ENCODE measurements at places on chromosomes 16 and 17.

GRCh38 chr16:49788986-49789385 lies 66.9 kb downstream of the ZNF423 start:
- no peak for DNase-seq

- peak; percentile 98 for DNase-seq
Measured at GRCh38 chr17:77963441-77963840, 4.9 kb downstream of the TNRC6C start.

GRCh38 chr17:80664217-80664790 lies 119.7 kb downstream of the RPTOR start:
- no peak for DNase-seq

DNA sequence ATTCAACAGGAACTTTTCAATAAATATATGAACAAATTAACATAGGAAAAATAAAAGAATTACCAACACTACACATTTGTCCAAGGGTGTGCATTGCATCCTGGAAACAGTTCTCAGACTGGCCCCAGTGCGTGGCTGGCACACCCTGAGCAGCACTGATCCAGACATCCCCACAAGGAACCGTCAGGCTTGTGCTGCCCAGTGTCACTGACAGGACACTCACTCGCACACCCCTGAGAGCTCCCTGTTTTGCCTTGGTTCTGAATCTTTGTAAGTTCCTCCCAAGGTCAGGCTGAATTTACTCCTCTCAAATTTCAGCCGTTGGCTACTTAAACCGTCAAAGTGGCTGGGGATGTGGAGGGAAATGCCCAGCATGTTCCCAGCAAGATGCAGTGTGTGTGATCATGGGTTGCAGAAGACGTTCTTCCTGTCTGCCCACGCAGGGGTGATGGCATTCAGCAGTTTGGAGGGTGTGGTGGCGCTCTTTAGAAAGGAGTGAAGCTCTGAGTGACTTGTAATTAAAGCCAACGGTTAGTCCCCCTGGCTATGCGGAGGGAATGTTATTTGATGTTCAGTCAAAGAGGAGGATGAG lies 1.7 kb downstream of the MT2A start:
- DNase-seq, result peak; percentile 96

- no peak for DNase-seq
Measured at GRCh38 chr17:72913142-72913682, 179.3 kb downstream of the SLC39A11 start.

DNA sequence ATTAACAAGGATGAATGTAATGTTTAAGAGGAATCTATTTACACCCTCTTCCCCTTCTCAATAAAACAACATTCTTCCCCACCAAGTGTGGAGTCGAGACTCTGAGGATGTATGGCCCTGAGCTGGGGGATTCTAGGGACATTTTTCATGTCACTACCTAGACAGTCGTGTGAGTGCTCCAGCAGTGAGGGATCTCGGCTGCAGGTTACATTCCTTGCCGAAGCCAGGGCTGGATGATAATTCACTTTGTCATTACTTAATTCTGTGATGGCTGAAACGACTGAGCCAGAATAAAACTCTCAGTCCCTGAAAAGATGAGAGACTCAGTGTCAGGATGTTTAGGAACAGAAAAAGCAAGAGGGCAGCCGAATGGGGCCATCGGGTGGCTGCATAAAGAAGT lies 106.9 kb upstream of the HSBP1 start:
- no peak for DNase-seq

- DNase-seq, result peak; percentile 84
Measured at GRCh38 chr16:1812732-1813163, 13.9 kb downstream of the HAGH start.

GRCh38 chr17:74529243-74529642 lies 2.0 kb downstream of the CD300LB start:
- no peak for DNase-seq

DNA sequence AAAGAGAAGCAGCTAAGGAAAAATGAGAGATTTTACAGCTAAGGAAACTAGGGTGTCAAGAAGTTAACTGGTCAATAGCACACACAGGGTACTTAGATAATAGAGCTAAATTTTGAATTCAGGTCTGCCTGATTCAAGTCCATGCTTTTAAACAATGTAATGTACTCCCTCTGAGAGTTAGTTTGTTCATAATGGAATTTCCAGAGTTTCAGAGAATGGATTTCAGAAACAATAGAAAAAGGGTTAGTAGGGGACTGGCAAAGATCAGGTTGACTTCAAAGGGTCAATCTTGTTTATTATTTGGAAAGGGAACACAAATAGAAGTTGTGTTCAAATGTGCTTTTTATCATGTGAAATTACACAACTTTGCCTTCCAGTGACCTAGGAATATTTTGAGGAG lies 17.9 kb downstream of the NSRP1 start:
- no peak for DNase-seq

DNA sequence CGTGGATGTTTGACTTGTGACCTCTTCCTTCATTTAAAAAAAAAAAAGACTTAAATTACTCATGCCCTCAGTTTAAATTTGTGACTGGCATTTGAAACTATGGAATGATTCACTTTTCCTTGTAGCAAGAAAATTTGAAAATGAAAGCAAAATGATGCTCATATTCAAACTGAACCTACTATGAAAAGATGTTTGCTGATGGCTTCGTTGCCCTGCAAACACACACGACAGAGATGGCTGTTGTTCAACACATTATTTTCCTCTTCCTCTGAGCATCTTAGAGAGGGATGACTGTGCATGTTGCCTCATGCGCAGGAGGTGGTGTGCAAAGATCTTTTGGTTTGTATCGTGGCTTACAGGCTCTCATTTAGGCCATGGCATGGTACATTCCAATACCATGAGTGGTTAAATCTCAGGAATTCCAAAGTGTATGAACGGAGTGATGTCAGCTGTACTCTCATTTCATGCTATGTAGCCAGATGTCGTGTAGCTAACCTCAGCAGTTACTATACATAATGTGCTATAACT lies 164.5 kb downstream of the PRKCA start:
- DNase-seq, result peak; percentile 99

DNA sequence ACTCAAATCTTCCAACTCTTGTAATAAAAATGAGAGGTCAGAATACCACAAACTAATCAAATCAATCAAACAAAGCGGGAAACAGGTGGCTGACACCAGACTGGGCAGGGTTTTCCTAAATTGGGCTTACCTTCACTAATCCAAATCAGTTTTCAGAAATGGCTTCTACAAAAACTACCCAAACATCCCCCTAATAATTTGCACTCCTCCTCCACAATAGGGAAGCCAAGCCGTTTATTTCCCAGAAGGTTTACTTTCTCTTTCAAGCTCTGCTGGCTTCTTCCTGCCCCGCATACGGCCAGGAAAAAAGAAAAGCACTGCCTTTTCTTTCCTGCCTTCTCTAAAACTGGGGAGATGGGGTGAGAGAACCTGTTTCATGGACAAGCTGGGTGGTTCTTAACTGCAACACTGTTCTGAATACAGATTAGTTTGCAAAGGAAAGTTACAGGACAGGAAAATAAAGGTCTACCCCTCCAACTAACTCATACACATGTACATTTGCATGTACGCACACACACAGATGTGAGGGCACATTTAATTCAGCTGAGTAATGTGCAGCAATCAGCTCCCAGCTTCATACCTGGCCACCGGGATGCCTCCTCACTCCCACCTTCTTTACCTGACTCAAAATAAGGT lies 9.2 kb downstream of the STAT3 start:
- DNase-seq, result no peak

GRCh38 chr17:81368161-81369022 lies 26.9 kb upstream of the BAHCC1 start:
- no peak for DNase-seq

DNA sequence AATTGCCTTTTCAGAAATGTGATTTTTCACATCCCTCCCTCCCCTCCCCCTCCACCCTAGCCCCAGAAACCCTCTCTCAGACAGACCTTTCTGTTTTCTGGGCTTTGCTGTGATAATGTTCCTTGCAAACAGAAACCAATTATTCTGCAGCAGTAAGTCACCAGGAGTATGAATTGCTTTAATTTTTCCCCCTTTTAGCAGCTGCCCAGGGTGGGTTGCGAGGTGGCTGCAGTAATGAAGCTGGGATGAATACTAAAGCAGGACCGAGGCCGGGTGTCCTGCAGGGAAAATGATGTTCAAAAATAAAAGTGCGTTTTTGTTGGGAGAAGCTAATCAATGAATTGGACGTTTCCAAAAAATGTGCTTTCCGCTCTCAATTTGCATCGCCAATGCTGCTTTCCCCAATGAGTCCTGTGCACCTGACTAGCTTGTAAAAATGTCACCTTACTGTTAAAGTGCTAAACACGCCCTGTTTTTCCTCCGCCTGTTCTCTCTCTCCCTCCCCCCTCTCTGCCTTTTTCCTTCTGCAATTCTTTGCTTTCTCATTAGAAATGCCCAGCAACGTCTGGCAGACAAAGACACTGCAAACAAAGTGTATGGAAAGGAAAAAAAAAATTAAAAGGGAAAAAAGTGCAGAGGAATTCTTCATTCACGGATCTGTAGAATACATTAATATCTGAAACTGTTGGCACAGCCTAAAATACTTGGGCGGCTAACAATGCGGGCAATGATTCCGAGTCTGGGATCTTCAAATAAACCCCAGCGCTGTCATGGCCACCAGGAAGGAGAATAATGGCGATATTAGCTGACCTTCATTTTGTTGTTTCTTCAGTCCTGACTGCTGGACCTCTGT lies 244.1 kb downstream of the STX8 start:
- DNase-seq, result no peak

GRCh38 chr16:35492225-35492624 lies 2032.8 kb downstream of the TP53TG3F start:
- no peak for DNase-seq

DNA sequence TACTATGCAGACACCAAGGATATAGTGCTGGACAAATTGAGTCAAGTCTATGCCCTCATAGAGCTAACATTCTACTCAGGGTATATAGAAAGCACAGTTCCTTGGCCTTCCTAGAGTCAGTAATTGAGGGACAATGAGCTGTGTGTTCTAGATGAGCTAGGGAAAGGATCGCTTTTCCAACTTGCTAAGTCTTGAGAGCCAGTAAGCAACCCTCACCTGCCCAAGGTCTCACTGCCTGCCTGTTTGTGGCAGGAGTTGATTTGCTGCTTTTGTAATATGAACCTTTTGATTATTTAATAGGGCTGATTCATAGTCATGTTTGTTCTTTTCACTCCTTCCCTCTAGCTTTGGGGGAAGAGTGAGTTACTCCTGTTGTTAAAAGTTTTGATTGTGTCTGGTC lies 6.5 kb downstream of the DDX42 start:
- DNase-seq, result peak; percentile 48

DNA sequence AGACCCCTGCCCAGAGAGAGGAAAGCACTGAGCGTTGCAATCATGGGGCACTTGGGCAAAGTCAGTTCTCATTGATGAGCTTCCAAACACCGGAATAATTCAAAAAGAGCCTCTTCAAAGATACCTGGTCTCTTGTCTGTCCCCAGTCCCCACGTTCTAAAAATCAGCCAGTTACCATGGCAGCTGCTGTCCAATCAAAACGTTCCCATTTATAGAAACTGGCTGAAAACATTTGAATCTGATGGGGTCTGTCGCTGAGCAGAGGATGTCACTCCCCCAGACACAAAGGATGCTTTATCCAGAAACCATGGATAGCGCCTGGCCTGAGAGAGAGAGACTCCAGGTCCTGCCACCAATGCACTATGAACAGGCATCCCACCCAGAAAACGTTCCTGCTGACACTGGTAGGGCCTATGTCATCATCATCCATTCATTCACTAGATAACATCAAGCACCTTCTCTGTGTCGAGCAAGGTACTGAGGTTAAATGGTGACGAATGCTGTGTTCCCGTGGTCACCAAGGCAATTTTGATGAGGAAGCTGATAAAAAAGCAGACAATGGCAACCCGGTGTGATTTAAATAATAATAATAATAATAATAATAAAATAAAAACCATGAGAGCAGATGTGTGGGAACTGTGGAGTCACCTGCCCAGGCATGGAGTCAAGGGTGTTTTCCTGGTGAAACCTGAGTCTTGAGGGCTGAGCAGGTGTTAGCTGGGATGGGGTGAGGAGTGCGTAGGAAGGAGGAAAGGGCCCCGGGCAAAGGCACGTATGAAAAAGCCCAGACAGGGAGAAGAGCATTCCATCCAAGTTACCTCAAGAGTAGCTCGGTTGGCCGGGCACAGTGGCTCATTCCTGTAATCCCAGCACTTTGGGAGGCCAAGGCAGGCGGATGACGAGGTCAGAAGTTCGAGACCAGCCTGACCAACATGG lies 19.0 kb upstream of the CALB2 start:
- no peak for DNase-seq

DNA sequence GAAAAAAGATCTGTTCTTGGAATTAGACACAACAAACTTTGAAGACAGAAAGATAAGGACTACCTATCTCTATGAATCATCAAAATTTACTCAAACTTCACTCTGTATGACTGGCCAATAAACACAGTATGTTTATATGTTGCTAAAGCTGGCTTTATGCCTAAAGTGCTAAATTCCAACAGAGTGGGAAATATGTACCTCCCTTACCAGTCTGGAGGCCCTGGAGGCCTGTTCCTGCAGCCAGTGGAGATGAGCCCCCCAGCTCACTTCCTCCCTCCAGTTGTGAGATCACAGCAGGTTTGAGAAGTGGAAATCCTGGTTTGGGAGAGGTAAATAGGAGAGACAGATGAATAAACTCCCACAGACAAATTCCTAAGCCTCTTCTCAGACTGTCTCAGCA lies 9.0 kb downstream of the ZNF23 start:
- peak; percentile 37 for DNase-seq

GRCh38 chr16:71726476-71727315 lies 2.2 kb upstream of the PHLPP2 start:
- DNase-seq, result no peak

- peak; percentile 56 for DNase-seq
Measured at GRCh38 chr16:2692948-2693651, 10.8 kb downstream of the KCTD5 start.

- DNase-seq, result no peak
Measured at GRCh38 chr17:192666-193425, 11.4 kb upstream of the DOC2B start.

DNA sequence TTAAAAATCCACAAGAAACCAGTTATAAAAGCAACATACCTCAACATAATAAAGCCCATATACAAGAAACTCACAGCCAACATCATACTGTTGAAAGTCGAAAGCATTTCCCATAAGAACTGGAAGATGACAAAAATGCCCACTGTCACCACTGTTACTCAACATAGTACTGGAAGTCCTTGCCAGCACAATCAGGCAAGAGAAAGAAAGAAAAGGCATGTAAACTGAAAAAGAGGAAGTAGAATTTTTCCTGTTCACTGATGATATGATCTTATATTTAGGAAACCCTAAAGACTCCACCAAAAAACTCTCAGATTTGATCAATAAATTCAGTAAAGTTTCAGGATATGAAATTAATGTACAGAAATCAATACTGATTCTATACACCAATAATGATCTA lies 45.1 kb downstream of the AHSP start:
- DNase-seq, result no peak

- DNase-seq, result no peak
Measured at GRCh38 chr17:60902399-60902798, 224.7 kb downstream of the BCAS3 start.

DNA sequence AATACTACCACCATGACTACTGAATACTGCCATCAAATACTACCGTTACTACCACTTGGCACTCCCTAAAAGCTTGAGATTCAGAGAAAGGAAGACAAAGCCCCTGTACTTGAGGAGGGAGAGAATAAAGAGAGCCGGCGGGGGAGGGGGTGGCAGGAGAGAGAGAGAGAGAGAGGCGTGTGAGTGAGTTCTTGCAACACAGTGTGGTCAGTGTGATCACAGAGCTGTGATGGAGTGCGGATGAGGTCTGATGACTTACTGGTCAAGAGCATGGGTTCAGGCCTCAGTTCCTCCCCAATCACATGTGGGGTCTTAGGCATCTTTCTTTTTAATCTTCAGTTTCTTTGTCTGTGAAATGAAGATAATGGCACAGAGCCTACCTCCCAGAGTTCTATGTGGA lies 19.2 kb downstream of the PRKCB start:
- no peak for DNase-seq
